ENCODE measurements at places on chromosomes 4 and X. TPM values are rescaled to one million over a fixed set of nuclear protein-coding genes. Genes with fewer than 3 reads are reported as not detected.

The SMR3B gene
- not detected for total RNA-seq

The GPM6B gene
- total RNA-seq, result 0.14 TPM

The STK32B gene
- 17.9 TPM for total RNA-seq

The AFAP1 gene
- total RNA-seq, result 18.6 TPM

The UGT2A1 gene
- not detected for total RNA-seq

The ENAM gene
- not detected for total RNA-seq
